Stimulated activated naive CD8-positive, alpha-beta T cell treated with anti-CD3 and anti-CD28 coated beads, Interleukin-15, amount 100 ng/mL, for 72 hours (primary cell): ENCODE measurements at places on chromosomes 11 and 22.

GRCh38 chr11:126655807-126656128 is 300.3 kb downstream of the ST3GAL4 start:
- DNase-seq = no peak

GRCh38 chr11:76962583-76963416 is 71.4 kb upstream of the B3GNT6 start:
- DNase-seq = no peak

DNA sequence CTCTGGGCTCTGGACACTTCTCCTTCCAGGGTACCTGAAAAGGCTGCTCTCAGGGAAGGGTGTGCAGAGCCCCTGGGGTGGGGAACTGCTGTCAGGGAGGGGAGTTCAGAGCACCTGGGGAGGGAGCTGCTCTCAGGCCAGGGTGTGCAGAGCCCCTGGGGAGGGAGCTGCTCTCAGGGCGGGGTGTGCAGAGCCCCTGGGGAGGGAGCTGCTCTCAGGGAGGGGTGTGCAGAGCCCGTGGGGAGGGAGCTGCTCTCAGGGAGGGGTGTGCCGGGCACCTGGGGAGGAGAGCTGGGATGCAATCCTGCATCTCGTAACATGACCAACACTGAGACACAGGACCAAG is 764.2 kb downstream of the BRD1 start:
- DNase-seq = no peak

DNA sequence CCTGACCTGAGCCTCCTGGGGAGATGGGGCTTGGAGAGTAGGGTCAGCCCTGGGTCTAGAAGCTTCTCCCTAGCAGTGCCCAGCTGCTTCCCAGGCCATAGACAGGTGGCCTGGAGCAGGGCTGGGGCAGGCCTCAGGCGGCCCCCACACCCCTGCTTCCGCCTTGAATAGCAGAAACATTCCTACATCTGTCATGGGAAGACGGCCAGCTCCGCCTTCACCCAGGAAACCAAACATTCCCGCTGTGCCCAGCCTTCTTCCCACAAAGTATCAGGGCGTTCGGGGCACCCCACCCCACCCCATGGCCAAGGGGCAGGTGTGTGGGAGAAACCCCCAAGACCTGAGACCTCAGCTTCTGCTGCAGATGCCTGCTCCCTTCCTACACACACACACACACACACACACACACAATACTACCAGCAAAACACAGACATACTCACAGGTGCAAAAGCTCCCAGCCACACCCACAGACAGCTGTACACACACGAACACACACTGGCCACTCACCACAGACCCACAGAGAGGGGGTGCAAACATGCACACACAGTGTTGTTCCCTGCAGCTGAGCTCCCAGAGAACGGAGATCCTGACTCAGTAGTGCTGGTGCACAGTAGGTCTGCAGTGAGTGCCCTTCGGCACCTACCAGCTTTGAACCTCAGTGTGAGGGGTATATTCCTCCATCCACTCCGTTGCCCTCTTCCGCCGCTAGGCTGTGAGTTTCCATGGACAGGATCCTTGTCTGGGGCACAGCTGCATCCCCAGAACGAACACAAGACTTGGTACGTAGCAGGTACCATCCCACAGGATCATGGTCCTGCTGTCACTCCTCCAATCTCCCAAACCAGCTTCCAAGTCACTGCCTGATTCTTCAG is 37.4 kb downstream of the PDGFB start:
- DNase-seq = no peak

DNA sequence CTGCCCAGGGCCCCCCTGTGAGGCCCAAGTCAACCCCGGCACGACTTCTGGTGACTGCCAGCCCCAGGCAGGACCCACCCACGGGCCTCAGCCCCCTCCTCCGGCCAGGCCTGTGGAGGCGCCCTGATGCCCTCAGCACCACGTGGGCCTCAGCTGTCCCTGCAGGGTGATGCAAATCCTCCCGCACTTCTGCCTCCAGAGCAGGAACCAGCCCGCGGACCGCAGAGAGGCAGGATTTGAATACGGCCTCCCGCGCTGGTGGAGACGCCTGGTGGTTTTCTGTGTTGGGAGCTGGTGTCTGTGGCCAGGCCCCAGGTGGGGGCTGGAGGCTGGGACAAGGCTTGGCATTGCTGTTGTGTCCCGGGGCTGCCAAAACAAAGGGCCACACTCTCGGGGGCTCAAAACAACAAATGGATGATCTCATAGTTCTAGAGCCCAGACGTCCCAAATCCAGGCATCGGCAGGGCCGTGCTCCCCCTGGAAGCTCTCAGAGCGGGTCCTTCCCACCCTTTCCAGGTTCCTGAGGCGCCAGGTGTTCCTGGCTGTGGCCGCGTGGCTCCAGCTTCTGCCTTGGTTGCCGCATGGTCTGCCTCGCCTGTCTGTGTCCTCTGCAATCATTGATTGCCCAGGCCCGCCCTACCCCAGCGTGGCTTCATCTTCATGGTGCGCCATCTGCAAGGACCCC is 19.4 kb downstream of the TRPM5 start:
- no peak for DNase-seq

- DNase-seq = peak; percentile 69
These were observed 56.7 kb upstream of the CRTAM start for GRCh38 chr11:122781378-122782195.

DNA sequence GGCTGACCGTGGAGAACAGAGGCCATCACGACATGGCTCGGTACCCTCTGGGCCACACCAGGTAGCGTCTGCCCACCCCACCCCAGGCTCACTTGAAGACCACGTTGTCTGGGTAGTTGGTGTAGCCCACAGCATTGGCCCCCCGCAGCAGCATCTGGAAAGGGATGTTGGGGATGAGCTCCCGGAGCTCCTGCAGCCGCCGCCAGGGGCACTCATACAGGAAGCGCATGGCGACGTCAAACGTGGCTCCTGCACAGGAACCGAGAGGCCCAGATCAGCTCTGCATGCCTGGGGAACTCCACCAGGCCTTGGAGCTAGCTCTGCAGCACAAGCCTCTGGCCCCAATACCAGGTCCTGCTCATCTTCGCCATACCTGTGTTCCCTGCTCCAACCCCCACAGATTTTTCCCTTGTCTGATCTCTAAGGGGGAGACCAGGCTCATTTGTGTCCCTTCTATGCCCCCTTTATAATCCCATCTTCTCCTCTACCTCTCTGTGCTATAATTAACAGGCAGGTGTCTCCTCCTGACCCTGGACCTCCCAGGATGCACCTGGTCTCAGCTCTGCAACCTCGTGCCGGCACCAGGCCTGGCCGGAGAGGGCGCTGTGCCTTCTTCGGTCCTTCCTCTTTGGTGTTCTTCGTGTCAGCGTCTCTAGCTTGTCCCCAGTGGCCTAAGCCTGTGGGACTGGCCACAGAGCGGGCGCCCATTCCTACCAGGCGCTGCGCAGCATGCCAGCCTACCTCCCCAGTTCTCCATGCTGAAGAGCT is 5.0 kb upstream of the LRFN4 start:
- DNase-seq = no peak

DNA sequence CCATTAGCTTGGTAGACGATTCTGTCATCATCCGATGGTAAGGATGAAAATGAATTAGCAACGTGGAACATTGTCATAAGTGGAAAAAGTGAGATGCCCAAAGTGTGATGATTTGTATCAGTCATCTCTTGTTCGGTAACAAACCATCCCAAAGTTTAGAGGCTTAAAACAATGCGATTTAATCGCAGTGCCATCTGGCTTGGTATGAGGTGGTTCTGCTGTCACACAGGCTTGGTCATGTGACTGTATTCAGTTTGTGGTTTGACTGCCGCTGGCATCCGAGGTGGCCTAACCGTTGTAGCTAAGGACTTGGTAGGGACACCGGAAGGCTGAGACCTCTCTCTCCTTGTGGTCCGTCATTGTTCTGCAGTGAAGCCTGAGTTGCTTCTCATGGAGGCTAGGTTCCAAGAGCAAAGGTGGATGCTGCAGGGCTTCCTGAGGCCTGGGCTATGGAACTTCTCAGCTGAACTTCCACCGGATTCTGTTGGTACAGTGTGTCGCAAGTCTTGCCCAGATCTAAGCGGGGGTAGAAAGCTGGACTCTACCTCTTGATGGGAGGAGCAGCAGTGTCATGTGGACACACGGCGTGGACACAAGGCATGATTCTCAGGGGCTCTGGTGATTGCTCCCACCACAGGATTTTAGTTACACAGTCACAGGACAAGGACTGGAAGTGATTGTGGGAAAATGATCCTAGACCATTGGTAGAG is 36.3 kb downstream of the BCR start:
- DNase-seq = peak; percentile 69
